ENCODE measurements at places on chromosomes 5 and 9. TPM values are rescaled to one million over a fixed set of nuclear protein-coding genes. Genes with fewer than 3 reads are reported as not detected.

Gene PCDHB14
- total RNA-seq: 0.75 TPM

Gene CCL21
- 5.2 TPM for total RNA-seq

Gene SLC6A7
- not detected for total RNA-seq

Gene GRPEL2
- 5.2 TPM for total RNA-seq

Gene RNF183
- not detected for total RNA-seq

Gene ZBTB26
- total RNA-seq: 1.4 TPM

Gene WNT8A
- not detected for total RNA-seq

Gene OBP2B
- total RNA-seq: not detected

Gene NUTM2G
- not detected for total RNA-seq

Gene TMEM252
- 0.25 TPM for total RNA-seq

Gene C9orf43
- total RNA-seq: 0.40 TPM

Gene CYSRT1
- 0.31 TPM for total RNA-seq

Gene GPR151
- total RNA-seq: not detected
